ENCODE measurements at places on chromosomes 1 and 21.

GRCh38 chr1:2462819-2463218 lies 13.3 kb upstream of the PLCH2 start:
- DNase-seq, result no peak

GRCh38 chr1:179939941-179940340 lies 14.7 kb upstream of the CEP350 start:
- no peak for DNase-seq

- no peak for DNase-seq
Observed at GRCh38 chr1:183126528-183126927, 59.5 kb upstream of the LAMC2 start.

GRCh38 chr1:164764333-164764732 lies 205.3 kb downstream of the PBX1 start:
- no peak for DNase-seq

Data from CD4-positive, alpha-beta memory T cell (primary cell).